Activated CD4-positive, alpha-beta T cell treated with anti-CD3 and anti-CD28 coated beads for 4 hours (primary cell): ENCODE measurements at places on chromosomes 11 and 22.

- DNase-seq = peak; percentile 28
These were observed 7.3 kb downstream of the C11orf97 start for GRCh38 chr11:94519478-94520084.

DNA sequence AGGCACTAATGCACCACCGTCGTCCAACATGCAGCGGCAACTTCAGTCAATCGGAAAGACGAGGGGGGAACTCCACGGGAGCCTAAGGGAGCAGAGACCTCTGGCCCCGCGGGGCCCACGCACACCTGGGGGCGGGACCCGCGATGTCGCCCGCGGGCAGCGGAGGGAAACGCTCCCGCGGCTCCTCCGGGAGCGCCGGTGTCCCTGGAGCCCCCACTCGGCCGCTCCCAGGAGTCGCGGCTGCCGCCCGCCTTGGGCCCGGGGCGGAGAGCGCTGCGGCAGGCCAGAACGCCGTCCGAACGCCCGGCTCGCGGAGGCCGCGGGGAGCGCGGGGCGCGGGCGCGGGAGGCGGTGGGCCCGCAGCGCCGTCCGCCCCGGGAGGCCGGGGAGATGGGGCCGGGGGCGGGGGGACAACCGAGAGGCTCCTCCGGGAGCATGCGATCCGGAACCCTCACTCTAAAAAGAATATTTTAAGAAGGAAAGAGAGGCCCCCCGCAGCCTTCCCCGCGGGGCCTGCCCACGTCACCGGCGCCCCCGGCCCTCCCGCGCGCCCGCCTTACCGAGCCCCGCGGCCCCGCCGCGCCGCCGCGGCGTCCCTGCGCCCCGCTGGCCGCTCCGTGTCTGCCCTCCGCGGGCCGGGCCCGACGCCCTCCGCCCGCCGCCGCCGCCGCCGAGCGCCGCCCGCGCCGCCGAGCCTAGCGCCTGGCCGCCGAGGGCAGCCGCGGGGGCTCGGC, 86.6 kb upstream of the ARHGAP32 start:
- DNase-seq = no peak

GRCh38 chr11:30457087-30457486, 129.1 kb downstream of the MPPED2 start:
- no peak for DNase-seq

GRCh38 chr11:68380786-68381622, 68.6 kb downstream of the LRP5 start:
- no peak for DNase-seq

DNA sequence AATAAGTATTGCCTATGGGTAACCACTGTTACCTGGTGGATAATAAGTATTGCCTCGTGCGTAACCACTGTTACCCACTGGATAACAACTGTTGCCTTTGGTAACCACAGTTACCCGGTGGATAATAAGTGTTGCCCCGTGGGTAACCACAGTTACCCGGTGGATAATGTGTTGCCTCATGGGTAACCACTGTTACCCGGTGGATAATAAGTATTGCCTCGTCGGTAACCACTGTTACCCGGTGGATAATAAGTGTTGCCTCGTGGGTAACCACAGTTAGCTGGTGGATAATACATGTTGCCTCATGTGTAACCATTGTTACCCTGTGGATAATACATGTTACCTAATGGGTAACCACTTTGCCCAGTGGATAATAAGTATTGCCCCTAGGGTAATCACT, 9.8 kb upstream of the NXPE4 start:
- no peak for DNase-seq

- no peak for DNase-seq
These were observed 106.3 kb downstream of the KCNQ1 start for GRCh38 chr11:2551131-2551530.

- no peak for DNase-seq
These were observed 3.9 kb downstream of the ACP2 start for GRCh38 chr11:47244448-47245350.

DNA sequence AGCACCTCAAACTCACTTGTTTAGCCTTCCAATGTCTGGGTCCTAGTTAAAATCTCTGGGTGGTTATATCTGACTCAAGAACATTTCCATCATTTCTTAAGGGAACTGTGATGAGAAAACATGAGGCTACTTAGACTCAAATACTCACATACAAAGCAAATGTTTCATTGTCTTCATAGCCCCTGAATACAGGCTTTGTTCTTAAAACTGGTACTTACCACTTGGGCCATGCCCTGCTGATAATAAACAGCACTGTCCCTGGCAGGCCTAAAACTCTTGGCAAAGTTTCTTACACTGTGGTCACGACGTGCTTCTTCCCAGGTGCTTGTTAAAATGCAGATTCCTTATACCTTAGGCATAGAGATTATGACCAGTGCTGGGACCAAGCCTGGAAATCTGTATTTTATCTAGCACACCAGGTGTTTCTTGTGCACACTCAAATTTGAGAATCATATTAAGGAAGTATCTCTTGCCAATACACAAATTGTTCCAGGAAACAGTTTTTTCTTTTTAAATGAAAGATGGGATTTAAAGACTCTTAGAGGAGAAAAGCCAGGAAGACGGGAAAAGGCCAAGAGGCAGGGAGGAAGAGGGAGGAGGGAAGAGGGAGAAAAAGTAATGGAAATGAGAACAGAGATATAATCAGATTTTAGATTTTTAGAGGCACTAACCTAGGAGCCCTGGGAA, 287.9 kb upstream of the MPPED2 start:
- no peak for DNase-seq

- DNase-seq = no peak
These were observed 12.2 kb upstream of the CRKL start for GRCh38 chr22:20904980-20905355.

DNA sequence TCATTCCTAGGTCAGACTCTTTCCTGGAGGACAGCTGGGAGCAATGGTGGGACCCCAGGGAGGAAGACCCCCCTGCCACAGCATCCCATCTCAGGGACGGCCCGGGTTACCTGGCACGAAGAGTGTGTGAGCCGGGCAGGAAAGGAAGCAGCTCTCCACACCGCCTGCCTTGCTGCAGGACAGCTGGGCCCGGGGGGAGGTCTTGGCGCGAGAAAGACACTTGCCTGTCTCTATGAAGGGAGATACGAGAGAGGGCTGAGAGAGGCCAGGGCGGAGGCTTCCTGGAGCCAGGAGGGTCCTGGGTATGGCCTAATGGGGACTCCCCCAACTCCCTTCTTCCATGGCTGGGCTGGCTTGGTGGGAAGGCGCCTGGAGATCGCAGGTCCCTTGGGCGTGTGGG, 36.1 kb upstream of the TTLL12 start:
- no peak for DNase-seq

DNA sequence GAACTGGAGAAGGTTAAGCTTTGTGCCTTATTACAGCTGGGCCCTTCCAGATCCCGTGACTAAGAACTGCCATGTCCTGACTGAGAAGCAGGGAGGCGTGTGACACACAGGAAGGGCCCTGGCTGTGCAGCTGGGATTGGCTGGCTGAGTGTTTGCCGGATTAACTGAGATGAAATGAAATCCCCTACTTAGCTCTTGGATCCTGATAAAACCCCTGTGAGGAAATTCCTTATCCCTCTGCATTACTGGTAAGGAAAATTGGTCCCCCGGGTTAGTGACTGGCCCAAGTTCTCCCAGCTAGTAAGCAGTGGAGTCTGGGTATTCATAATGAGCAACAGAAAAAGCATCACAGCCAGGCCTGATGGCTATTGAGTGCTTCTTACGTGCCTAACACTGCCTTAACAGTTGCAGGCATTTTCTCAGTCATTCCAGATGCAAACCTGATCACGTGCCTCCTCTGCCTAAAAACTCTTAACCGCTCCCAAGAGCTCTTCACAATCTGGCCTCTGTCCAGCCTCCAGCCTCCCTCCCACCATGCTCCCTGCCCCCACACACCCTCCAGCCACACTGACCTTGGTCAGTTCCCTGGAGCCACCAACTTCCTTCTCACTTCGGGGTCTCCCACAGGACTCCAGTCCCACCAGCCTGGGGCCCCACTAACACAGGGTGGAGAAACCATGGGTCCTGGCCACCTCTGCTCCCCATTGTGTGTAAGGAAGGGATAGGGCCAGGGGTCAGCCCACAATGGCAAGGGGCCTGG, 37.8 kb downstream of the ARRB1 start:
- DNase-seq = no peak
